Fibroblast of mammary gland (primary cell): ENCODE measurements at places on chromosomes 4 and X.

- no peak for DNase-seq
Observed at GRCh38 chrX:66014556-66014955, 25.3 kb downstream of the VSIG4 start.

DNA sequence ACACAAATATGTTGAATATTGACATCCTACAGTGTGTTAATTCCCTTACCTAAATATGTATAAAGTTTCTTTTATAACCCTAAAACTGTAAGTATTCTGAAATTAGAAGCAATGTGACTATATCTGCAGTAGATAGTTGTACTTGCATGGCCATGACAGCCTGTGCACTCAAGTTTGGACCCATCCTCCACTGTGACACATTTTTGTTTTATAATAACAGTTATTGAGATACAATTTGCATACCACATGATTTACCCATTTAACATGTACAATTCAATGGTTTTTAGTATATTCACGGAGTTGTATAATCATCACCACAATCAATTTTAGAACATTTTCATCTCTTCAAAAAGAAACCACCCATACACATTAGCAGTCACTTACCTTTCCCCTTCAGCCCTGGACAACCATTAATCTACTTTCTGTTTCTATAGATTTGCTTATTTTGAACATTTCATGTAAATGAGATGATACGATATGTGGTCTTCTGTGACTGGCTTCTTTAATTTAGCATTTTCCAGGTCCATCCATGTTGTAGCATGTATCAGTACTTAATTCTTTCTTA lies 29.6 kb downstream of the HERC3 start:
- DNase-seq = no peak

DNA sequence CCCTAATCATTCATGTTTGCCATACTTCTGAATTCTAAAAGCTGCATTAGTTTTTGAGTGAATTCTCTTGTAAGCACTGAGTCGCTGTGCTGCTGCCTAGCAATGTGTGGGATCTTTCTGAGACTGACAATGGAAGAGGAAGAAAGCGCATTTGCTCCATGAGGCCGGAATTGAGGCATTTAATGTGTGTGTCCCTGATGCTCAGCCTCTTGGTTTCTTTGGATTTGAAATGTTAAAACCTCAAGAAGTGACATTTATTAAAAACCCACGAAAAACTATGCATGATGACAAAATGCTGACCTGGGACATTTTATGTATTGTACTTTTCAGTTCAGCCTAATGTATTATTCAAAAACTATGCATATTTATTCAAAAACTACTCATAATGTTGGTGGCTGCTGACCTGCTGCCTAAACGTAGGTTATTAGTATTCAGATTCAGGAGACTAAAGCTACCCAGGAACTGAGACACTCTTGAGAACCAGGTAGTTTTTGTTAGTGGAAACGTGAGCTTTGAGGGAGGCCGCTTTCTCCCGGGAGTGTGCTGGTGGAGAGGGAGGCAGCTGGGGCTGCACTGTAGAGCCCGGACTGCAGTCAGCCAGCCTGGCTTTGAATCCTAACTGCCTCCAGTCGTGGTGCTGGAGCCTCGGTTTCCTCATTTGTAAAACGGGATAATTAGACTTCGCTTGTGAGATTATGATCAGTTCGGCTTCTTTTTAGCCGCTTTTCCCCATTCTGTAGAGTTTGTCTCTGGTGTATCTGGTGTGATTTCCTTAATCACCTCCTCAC lies 11.3 kb downstream of the RGS12 start:
- no peak for DNase-seq

- peak; percentile 84 for DNase-seq
Observed at GRCh38 chrX:84865113-84865512, 138.6 kb upstream of the APOOL start.

DNA sequence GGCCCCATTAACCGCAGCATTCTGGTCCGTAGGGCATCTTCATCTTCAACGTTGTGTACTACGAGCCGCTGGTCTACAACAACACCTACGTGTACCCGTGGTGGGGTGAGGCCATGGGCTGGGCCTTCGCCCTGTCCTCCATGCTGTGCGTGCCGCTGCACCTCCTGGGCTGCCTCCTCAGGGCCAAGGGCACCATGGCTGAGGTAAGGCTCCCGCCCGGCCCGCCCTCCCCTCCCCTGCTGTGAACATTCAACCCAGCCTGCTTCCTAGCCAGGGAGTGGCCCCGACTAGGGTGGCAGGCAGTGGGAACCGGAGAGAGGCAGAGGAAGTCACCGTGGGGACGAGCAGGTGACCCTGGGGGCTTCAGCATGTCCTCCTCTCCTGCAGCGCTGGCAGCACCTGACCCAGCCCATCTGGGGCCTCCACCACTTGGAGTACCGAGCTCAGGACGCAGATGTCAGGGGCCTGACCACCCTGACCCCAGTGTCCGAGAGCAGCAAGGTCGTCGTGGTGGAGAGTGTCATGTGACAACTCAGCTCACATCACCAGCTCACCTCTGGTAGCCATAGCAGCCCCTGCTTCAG lies 7.1 kb downstream of the SLC6A8 start:
- DNase-seq = no peak

DNA sequence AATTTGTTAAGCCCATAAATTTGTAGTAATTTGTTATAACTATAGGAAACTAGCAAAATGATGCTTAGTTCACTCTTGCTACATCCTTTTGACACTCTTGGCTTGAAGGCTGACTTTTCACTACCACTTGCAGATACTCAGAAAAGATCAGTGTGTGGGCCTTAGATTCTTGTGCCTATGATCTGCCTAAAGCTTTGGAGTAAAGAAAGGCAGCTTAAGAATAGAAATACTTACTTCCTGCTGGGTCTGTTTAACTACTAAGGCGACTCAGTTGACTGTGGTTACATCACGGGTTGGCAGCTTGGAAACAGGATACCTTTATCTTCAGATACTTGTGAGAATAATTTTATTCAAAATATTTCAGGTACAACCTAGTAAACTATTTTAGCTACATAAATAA lies 201.4 kb upstream of the FMR1 start:
- DNase-seq = no peak

DNA sequence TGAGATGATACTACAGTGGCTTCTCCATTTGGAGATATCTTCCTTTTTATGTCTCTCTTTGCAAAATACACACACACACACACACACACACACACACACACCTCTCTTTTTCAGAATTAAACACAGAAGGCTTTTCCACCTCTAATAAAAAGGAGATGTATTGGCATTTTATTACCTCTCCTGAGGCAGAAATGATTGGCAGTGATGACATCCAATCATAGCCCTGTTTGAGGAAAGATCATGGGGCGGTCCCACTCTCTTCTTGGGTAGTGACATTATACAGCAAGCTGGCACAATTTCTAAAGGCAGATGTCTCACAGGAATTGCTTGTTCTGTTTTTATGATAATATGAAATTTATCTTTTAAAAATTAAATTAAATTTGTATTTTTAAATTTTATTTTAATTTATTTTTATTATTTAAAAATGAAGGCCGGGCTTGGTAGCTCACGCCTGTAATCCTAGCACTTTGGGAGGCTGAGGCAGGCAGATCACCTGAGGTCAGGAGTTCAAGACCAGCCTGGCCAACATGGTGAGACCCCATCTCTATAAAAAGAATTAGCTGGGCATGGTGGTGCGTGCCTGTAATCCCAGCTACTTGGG lies 15.6 kb downstream of the CHRNA9 start:
- DNase-seq = peak; percentile 25

DNA sequence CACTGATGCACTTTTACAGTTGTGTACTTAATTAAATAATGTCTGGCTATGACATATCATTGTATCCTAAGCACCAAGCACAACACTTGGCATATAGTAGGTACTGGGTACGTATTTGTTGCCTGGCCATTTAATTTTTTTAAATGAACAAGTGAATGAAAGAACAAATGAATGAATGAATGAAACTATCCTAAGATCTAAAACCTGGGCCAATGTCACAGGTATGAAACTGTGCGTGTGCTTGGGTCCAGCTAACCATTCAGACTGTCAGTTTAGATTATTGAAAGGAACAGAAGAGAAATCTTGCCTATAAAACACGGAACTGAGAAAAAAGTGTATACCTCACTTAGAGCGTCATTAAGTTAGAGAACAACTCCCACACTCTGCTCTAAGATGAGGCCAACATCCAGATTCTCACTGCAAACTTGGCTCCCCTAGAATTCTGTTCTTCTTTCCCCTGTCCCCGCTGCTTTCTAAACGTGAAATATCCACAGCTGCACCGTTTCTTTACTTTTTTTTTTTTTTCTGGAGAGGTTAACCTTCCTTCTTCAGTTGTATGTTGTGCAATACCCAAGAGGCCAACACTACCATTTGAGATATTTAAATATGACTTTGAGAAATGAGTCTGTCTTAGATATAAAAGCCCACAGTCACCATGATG lies 17.3 kb upstream of the SEL1L3 start:
- peak; percentile 68 for DNase-seq

GRCh38 chr4:84623661-84624060 lies 40.7 kb downstream of the CDS1 start:
- no peak for DNase-seq
